CD4-positive, alpha-beta T cell treated with Interleukin-10 for 1 hour (primary cell): ENCODE measurements at places on chromosomes 3 and 15.
A peak's percentile ranks its signal among the peaks of the same experiment; 100 is the strongest.

DNA sequence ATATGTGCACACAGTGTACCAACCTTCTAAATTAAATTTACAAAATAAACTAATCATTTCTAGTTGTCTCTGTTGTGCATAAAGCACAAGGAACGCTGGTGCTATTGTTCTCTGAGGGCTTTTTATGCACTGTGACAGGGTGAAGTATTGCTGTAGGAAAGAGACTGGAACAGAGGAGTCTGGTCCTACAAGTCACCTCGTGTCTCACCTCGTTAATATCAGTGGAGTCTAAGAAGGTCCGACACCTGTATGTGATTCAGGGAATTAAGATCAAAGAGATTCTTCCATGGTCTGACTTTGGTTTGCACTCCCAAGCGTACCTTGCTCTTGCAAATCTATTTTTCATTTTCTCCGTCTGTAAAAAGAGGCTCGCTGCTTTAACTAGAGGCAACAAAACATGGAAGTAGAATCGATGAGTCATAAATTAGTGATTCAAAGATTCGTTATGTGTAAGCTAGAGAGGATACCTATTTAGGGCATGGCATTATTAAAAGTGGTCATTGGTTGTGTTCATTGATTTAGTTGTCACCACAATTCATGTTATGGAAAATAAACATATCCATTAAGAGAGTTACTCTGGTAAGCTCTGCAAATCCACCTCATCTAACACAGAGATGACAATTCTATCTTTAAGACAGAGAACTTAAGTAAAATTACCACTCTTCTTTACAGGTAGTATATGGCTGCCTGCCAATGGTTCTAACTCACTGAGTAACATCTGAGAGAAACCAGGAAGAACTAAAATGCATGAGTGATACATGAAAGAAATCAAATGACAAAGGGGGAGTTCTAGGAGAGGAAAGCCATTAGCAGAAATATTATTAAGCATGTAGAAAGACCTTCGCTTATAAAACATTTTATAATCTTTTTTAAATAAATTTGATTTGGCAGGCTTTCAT is 219.4 kb upstream of the GBE1 start:
- no peak for DNase-seq

- no peak for DNase-seq
Measured at GRCh38 chr3:192825657-192826200, 91.9 kb downstream of the MB21D2 start.

DNA sequence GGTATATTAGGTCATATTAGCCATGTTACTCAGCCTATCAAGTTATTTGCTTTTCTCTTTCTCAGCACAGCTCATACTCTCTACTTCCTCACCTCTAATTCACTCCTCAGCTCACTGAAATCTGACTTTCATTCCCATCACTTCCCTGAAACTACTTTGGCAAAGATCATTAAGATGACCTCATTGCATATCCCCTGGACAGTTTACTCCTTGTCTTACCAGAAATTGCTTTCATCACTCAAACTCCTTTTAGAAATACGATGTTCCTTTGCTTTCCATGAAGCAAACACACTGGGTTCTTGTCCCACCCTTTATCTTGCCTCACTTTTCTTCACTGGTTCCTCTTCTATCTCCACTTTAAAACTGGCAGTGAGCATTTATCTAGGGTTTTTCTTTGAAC is 354.4 kb downstream of the TUSC7 start:
- DNase-seq = no peak

GRCh38 chr3:192188218-192188835 is 539.0 kb downstream of the FGF12 start:
- DNase-seq = peak; percentile 21

DNA sequence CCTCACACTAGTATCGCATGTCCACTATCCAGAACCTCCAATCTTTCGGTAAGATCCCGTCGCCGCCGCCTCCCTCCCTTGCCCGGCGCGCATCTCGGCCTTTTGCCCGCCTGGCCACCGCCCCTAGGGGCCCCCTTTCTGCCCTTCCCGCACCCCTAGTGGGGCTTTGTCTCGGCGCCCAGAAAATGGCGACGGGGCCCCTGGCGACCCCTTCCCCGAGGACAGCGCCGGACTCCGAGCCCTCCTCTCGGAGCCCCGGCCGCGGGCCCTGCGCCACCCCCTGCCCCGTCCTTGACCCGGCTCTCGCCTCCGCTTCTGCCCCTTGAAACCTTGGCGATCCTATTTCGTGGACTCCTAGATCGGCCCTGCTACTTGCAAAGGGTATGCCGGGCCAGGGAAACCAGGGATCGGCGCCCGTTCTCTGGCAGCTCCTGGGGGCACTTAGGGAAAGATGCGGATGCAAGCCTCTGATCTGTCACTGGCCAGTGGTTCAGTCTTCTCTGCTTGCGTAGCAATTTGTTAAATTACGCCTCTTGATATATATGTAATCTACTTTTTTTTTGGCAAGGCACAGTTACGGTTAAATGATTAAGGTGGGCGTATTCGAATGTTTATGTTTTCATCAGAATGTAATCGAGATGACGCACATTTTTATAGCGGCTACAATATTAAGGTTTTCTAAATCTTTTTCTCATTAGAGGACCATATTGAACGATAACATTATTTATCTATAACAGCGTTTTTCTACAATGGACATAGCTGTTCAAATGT is 603 bp downstream of the EIF1B start:
- DNase-seq = peak; percentile 41

- no peak for DNase-seq
Measured at GRCh38 chr15:40345867-40346578, 4.8 kb upstream of the PHGR1 start.

GRCh38 chr15:98778960-98779359 is 130.6 kb downstream of the IGF1R start:
- no peak for DNase-seq

GRCh38 chr15:40845511-40846284 is 1.9 kb downstream of the SPINT1 start:
- DNase-seq = no peak

DNA sequence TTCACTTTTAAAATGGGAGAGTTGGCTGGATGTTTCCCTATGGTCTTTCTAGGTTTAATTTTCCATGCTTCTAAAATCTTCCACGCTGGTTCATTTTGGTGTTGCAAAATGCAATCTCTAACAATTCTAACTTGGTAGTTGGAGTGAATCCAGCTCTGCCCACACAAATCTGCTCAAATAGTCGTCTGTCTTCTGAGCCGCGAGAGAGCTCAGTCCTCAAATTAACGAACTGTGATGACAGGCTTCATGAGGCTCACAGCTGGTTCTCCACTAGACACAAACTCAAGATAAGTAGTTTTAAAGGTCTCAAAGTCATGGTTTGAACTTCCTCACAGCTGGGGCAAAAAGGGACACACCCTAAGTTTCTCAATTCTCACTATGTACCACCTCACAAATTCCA is 178.6 kb upstream of the LYSMD4 start:
- no peak for DNase-seq

DNA sequence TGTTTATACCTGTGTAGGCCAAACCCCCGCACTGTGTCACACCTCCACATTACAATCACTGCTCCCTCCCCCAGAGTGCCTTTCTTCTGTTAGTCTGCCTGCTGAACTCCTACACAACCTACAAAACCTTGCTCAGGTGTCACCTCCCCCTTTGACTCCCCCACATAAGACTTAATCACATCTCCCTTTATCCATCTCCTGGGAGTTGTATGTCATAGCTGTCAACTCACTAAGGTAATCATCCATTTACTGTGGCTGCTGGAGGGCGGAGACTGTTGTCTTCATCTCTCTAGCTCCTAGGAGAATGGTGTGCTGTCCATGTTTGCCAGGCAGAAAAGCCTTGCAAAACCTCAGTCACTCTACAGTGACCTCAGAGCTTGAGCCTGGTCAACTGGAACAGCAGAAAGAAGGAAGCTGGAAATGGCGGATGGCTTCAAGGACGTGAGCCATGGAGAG is 43.8 kb downstream of the ZNF710 start:
- no peak for DNase-seq

DNA sequence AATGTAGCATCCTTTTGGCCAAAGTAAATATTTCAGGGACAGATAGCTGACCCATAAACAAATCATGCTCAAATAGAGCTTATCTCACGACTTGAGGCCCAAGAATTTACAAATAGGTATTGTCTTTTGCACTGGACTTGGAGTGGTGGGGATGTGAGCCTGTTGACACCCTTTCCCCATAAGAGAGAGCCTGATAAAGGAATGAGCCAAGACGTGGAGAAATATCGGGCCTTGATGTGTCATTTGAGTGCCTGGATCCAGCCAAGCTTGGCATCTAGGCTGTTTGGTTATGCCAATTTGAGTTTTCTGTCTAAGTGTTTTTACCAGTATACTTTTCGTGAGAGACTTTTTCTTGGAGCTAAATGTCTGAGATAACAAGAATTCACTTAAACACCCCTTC is 112.9 kb upstream of the RGMA start:
- no peak for DNase-seq

DNA sequence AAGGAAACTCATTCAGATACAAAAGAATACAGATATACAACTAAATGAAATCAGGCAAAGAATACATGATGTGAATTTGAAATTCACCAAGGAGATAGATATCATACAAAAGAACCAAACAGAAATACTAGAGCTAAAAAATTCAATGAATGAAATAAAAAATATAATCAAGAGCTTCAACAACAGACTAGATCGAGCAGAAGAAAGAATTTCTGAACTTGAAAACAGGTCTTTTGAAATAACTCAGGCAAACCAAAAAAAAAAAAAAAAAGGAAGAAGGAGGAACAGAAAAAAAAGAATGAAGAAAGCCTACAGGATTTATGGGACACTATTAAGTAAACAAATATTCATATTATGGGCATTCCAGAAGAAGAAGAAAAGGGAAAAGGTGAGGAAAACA is 137.8 kb downstream of the DMXL2 start:
- no peak for DNase-seq

- DNase-seq = no peak
Measured at GRCh38 chr3:150264561-150265279, 143.4 kb upstream of the TSC22D2 start.

GRCh38 chr3:123088387-123088786 is 21.6 kb downstream of the PDIA5 start:
- no peak for DNase-seq

GRCh38 chr3:68025189-68025588 is 370.8 kb upstream of the SUCLG2 start:
- no peak for DNase-seq

DNA sequence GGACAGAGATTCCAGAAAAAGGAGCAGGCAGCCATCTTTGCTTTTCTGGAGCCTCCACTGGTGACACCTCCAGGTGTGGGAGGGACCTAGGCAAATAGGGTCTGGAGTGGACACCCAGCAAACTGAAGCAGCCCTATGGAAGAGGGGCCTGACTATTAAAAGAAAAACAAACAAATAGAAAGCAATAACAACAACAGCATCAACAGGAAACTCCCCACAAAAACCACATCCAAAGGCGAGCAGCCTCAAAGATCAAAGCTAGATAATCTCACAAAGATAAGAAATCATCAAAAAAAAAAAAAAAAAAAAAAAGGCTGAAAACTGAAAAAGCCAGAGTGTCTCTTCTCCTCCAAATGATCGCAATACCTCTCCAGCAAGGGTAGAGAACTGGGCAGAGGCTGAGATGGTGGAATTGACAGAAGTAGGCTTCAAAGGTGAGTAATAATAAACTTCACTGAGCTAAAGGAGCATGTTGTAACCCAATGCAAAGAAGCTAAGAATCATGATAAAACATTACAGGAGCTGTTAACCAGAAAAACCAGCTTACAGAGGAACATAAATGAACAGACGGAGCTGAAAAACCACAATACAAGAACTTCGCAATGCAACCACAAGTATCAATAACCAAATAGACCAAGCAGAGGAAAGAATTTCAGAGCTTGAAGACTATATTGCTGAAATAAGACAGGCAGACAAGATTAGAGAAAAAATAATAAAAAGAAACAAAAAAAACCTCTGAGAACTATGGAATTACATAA is 225.4 kb downstream of the CTNNB1 start:
- peak; percentile 17 for DNase-seq
